ENCODE measurements at places on chromosomes 3 and 15. TPM values are rescaled to one million over a fixed set of nuclear protein-coding genes. Genes with fewer than 3 reads are reported as not detected.

GRCh38 chr3:119598410-119599098 is 869 bp downstream of the PLA1A start:
- no peak overlapping the region for H3K27ac ChIP-seq
- H3K4me3 ChIP-seq, result no peak overlapping the region
- no peaks in the 10 kb centered on the region for H3K4me1 ChIP-seq
- no peaks in the 10 kb centered on the region for H3K27me3 ChIP-seq

GRCh38 chr15:40743921-40744814 is 10.9 kb downstream of the RMDN3 start:
- H3K27me3 ChIP-seq, result no peaks in the 10 kb centered on the region
- H3K36me3 ChIP-seq, result peaks cover 15% of the 10 kb centered on the region
- H3K27ac ChIP-seq, result peak overlapping the region; percentile 71
- peak; percentile 69 for DNase-seq
- peaks cover 26% of the 10 kb centered on the region for H3K4me1 ChIP-seq

MPI gene
- 70.4 TPM for total RNA-seq

- no peak for DNase-seq
- H3K4me1 ChIP-seq, result no peaks in the 10 kb centered on the region
- no peak overlapping the region for H3K4me3 ChIP-seq
- no peak overlapping the region for H3K27ac ChIP-seq
- H3K27me3 ChIP-seq, result no peaks in the 10 kb centered on the region
Observed at GRCh38 chr3:68403741-68404140, 528.6 kb downstream of the TAFA4 start.

GRCh38 chr3:74263031-74263430 is 351.4 kb downstream of the CNTN3 start:
- no peaks in the 10 kb centered on the region for H3K36me3 ChIP-seq
- no peak overlapping the region for H3K27ac ChIP-seq
- no peak for DNase-seq
- H3K4me3 ChIP-seq, result no peak overlapping the region
- H3K4me1 ChIP-seq, result no peaks in the 10 kb centered on the region

- peaks cover 31% of the 10 kb centered on the region for H3K4me1 ChIP-seq
- no peaks in the 10 kb centered on the region for H3K27me3 ChIP-seq
- no peaks in the 10 kb centered on the region for H3K36me3 ChIP-seq
- H3K4me3 ChIP-seq, result no peak overlapping the region
Observed at GRCh38 chr3:27900316-27900715, 178.2 kb upstream of the EOMES start.

DNA sequence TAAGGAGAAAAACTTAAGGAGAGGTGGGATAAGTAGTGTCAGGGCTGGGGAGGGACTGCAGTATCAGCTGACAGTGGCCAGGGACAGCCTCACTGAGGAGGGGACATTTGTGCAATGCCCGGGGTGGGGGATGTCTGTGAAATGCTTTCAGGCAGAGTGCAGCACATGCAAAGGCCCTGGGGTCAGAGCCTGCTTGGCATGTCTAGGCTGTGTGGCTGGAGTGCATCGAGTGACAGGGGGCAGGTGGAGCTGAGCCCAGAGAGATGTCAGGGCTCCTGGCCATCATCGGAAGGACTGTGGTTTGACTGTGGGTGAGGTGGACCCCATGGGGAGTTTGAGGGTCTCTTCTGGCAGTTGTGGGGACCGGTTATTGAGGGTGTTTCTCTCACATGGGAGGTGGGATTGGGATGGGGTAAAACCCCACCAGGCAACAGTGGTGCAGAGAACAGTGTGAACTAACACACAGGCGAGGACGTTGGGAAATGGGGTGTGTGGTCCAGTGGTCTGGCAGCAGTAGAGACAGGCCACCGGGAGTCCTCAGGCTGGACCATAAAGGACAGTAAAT is 61.2 kb downstream of the FBLN2 start:
- H3K27ac ChIP-seq, result no peak overlapping the region
- no peak for DNase-seq
- H3K4me3 ChIP-seq, result no peak overlapping the region
- no peaks in the 10 kb centered on the region for H3K27me3 ChIP-seq
- H3K4me1 ChIP-seq, result no peaks in the 10 kb centered on the region
- no peaks in the 10 kb centered on the region for H3K36me3 ChIP-seq

- H3K4me1 ChIP-seq, result peaks cover 48% of the 10 kb centered on the region
- no peaks in the 10 kb centered on the region for H3K36me3 ChIP-seq
- no peak overlapping the region for H3K27ac ChIP-seq
- no peak overlapping the region for H3K4me3 ChIP-seq
- H3K27me3 ChIP-seq, result no peaks in the 10 kb centered on the region
Observed at GRCh38 chr3:141793476-141794260, 30.5 kb downstream of the GRK7 start.

DNA sequence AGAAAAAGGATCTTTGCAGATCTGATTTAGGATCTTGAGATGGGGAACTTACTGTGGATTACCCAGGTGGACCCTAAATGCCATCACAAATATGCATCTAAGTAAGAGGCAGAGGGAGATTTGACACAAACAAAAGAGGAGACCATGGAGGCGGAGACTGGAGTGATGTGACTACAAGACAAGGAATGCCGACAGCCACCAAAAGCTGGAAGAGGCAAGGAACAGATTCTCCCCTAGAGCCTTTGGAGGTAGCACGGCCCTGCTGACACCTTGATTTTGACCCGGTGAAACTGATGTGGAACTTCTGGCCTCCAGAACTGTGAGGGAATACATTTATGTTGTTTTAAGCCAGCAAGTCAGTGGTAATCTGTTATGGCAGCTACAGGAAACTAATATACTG is 44.0 kb downstream of the GASK1A start:
- H3K36me3 ChIP-seq, result no peaks in the 10 kb centered on the region
- peaks cover 74% of the 10 kb centered on the region for H3K4me1 ChIP-seq
- H3K27me3 ChIP-seq, result no peaks in the 10 kb centered on the region
- H3K4me3 ChIP-seq, result no peak overlapping the region

DNA sequence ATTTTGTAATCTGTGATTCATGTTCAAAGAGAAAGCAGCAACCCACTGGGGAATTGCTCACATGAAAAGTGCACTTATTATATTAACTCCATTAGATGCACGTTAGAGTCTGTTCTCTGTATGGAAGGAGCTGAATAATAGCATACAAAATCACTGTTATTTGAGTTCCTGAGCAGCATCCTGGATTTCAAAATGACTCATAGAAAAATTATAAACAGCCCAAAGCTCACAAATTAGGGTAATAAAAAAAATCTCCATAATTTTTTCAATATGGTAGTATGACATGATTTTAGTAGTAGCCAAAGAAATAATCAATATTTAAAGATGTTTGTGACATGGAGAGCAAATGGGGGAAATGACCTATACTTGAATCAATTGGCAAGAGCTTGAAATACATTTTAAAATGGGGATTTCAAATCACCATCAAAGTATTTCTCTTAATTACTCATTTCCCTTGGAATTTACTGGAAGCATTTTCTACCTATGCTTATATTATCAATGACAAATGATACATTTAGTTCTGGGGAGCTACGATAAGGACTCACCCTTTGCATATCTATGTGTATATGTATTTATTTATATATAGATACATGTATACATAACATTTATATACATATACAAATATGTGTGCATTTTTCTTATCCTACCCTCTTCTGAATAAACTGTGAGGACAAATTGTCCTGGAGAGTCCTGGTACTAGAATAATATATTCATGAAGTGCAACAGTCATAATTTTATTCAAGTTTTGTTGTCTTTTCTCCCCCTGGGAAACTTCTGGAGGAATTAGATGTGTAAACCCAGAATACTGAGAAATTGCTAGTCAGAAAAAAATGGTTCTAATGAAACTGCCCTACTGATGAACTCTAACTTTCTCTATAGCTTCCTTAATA is 116.3 kb downstream of the RPL22L1 start:
- no peak overlapping the region for H3K27ac ChIP-seq
- no peak for DNase-seq
- H3K4me1 ChIP-seq, result no peaks in the 10 kb centered on the region
- H3K4me3 ChIP-seq, result no peak overlapping the region
- H3K36me3 ChIP-seq, result no peaks in the 10 kb centered on the region
- H3K27me3 ChIP-seq, result no peaks in the 10 kb centered on the region

DNA sequence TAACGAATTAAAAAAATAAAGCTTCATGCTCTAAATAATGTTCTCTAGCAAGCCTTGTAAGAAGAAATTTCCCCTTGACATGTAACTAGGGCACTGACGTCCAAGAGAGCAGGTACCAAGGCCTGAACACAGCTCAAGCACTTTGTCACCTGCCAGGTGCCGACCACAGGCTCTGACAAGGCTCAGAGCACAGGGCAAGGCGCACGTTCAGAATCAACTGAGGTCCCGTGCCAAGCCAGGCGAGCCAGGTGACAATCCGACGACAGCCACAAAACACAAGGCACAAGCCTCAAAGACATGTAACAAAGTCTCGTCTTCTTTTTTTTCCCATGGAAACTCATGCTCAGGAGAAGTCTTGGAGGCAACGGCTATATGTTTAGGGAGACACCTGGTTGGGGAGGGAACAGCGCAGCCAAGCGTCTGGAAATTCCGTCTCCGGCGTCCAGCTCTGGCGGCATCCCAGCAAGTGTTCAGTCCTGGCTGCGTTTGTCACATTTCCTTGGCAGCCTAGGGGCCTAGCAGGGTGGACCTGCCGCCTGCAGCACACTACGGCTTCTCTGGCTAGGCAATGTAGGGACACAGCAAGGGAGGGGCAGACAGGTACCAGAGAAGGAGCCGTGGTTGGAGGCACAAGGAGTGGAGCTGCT is 76.7 kb downstream of the ADAMTS17 start:
- H3K4me1 ChIP-seq, result no peaks in the 10 kb centered on the region
- no peak overlapping the region for H3K27ac ChIP-seq
- no peak overlapping the region for H3K4me3 ChIP-seq
- H3K27me3 ChIP-seq, result no peaks in the 10 kb centered on the region
- no peak for DNase-seq

GRCh38 chr3:166209701-166210100 is 372.5 kb upstream of the BCHE start:
- DNase-seq, result no peak
- no peaks in the 10 kb centered on the region for H3K4me1 ChIP-seq
- no peaks in the 10 kb centered on the region for H3K27me3 ChIP-seq
- H3K36me3 ChIP-seq, result no peaks in the 10 kb centered on the region
- H3K27ac ChIP-seq, result no peak overlapping the region

SYNM gene
- total RNA-seq, result 14.2 TPM

- no peak overlapping the region for H3K4me3 ChIP-seq
- no peaks in the 10 kb centered on the region for H3K27me3 ChIP-seq
- no peaks in the 10 kb centered on the region for H3K36me3 ChIP-seq
Observed at GRCh38 chr3:64244011-64244942, 19.0 kb upstream of the PRICKLE2 start.

DNA sequence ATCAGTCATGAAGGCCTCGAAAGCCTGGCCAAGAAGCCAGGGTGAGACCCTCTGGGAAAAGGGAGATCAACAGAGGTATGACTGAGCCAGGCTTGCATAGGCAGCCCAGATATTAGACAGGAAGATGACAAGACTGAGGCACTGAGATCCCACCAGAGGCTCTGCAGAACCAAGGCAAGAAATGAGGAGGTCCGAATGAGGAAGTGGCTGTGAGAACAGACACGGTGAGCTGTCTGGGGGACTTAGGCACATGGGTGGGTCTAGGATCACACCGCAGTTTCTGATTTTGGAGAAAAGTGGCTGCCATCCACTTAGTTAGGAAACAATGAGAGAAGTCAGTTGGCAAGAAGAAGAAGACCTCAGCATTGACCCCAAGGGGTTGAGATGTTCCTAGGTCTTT is 31.5 kb upstream of the PRSS50 start:
- H3K27ac ChIP-seq, result no peak overlapping the region
- no peak overlapping the region for H3K4me3 ChIP-seq
- no peaks in the 10 kb centered on the region for H3K4me1 ChIP-seq
- no peaks in the 10 kb centered on the region for H3K36me3 ChIP-seq
- H3K27me3 ChIP-seq, result no peaks in the 10 kb centered on the region
- DNase-seq, result no peak

PPARG gene
- 0.83 TPM for total RNA-seq

LYZL4 gene
- total RNA-seq, result not detected

GRCh38 chr3:32706348-32707025 is 21.5 kb downstream of the CNOT10 start:
- no peak overlapping the region for H3K4me3 ChIP-seq
- no peak overlapping the region for H3K27ac ChIP-seq
- no peak for DNase-seq
- peaks cover 25% of the 10 kb centered on the region for H3K4me1 ChIP-seq

SCN11A gene
- total RNA-seq, result 0.15 TPM

GRCh38 chr3:47605652-47606051 is 27.0 kb upstream of the CSPG5 start:
- H3K4me1 ChIP-seq, result no peaks in the 10 kb centered on the region
- H3K27ac ChIP-seq, result no peak overlapping the region
- H3K4me3 ChIP-seq, result no peak overlapping the region
- H3K27me3 ChIP-seq, result no peaks in the 10 kb centered on the region

Measured in CD4-positive, alpha-beta memory T cell (primary cell).